ENCODE measurements at places on chromosomes 16 and 17.

DNA sequence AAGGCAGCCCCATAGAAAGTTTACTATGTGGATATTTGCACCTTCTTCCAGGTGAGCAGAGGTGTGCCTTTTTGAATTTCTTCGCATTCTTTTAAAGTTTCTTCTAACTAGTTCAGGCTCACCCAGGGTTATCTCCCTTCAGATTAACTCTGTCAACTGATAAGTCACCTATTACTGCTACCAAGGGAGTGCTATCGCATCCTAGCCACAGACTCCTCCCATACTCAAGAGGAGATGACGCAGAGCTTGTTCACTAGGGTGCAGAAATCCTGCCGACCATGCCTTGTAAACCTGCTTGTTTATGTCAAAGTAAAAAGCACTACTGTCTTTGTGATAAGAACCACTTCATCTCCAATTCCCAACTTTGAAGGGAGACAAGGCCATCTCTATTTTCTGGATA is 390.1 kb downstream of the RBFOX1 start:
- DNase-seq: no peak

DNA sequence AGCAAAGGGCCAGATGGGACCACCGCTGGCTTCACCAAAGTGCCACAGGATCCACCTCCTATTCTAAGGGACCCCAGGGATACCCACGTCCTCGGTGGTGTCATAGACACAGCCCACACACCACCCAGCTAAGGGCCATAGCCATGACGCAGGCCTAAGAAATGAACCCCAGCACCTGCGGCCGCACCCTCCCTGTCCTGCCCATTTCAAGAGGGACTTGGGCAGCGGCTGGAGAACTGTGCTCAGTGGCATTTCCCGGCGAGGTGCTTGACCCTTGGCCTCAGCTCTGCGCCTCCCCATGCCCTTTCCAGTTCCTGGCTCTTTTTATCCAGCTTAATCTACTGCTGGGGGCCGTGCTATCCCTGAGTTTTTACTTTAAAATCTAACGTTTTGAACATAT is 27.3 kb downstream of the ZNF778 start:
- no peak for DNase-seq

GRCh38 chr16:53494636-53495035 is 8.4 kb downstream of the AKTIP start:
- DNase-seq: no peak

DNA sequence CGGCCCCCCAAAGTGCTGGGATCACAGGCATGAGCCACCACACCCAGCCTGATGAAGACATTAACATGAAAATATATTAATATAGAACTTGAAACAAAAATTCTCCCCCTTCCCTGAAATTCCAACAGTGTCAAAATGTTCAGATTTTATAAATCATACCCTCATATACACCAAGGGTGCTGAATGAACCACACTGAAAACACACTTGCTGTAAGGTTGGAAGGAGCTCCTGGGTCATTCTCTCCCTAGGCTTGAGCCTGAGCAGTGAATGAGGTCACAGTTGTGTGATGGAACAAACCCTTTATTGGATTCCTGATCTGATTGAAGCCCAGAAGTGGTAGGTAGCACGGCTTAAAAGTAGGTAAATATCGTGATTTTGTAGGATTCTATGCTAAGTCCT is at the start of gene EFCAB3:
Gene EFCAB3, plus strand, starts transcription at position 301 of the 400 bp plus-strand sequence. CDS start 2,427 bp downstream, outside the sequence.
- DNase-seq: no peak

GRCh38 chr17:75777296-75777922 is 7.2 kb upstream of the UNK start:
- DNase-seq: no peak

- DNase-seq: no peak
Observed at GRCh38 chr16:4217204-4218131, 24.4 kb downstream of the SRL start.

- DNase-seq: no peak
Observed at GRCh38 chr17:64661976-64662773, at the start of gene SMURF2. TSS of gene SMURF2 (minus strand) at chr17:64662307. CDS start at chr17:64661880, 427 bp downstream.

GRCh38 chr17:73944366-73944765 is 259.1 kb upstream of the RPL38 start:
- DNase-seq: no peak

DNA sequence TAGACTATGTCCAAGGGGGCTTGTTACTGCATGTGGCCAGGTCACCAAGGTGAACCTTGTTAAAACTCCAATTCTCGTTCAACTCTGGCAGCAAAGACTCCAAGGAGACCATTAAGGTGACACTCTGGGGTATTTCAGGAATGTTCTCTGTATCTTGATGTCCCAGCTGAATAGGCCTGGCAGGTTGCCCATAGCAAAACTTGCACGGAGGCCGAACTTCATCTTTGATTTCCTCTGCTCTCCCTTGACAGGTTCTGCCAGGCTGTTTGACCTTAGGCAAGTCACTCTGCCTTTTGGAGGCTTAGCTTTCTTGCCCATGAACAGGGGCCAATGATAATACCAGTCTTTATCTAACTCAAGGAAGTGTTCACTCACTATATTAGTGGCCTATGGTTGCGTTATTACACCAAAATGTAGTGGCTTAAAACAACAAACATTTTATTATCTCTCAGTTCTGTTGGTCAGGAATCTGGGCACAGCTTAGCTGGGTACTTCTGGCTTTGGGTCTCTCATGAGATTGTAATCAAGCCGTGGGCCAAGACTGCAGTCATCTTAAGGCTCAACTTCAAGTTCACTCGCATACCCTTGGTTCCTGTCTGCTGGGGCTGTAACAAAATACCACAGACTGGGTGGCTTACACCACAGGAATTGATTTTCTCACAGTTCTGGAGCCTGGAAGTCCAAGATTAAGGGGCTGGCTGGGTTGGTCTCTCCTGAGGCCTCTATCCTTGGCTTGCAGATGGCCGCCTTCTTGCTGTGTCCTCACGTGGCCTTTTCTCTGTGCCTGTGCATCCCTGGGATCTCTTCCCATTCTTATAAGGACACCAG is 168.5 kb downstream of the UTP18 start:
- no peak for DNase-seq

DNA sequence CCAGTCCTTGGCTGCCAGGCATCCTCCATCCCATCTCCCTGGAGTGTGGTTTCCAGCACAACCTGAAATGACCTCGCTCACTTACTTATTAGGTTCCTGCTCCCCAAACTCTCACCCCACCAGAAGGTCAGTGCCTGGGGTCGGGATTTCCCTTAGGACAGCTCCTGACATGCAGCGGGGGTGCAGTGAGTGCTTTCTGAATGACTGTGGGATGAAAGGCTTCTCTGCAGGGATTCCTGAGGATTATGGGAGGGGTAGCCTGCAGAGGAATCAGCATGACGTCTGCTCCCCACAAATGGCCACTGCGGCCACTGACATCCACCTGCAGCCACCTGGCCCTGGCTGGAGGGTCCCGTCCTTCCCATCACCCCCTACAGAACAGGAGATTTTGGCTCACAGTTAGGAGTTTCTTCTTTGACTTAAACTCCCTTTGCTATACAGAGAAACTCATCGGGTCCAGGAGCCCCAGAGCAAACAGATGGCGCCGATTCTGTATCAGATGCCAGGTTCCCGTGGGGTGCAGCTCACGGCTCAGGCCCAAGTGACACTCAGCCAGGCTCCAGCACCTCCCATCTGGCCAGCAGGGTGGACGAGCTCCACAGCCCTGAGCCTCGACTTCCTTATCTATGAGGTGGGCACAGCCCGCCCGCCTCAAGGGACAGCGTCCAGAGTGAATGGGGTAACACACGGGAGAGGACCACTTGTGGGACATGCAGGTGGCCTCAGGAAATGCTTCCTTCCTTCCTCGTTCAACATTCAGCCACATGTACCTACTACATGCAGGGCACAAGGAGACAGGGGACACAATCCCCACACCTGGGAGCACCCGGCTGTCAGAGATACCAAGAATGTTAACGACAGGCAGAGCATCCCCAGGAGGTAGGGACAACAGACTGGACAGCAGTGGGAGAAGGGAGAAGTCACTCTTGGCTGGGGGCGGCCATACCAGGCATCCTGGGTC is 69.8 kb downstream of the RMI2 start:
- no peak for DNase-seq

GRCh38 chr17:27982688-27983087 is 59.8 kb upstream of the NLK start:
- no peak for DNase-seq

DNA sequence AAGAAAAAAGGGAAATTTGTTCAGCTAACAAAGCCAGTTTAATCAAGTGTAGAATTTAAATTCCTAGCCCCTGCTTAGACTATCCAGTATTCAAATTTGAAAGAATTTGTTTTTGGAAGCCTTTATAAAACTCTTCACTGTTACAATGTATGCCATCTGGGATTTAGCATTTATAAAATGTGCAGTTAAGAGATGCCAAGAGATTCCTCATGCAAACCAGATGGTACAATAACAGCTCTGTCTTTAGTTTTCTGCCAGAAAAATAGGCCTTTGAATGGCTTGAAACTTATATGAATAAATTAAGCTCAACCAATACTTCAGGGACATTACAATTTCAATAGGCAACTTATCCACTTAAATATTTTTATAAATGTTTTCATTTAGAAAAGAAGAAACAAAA is 6.8 kb upstream of the ANKS4B start:
- DNase-seq: no peak

DNA sequence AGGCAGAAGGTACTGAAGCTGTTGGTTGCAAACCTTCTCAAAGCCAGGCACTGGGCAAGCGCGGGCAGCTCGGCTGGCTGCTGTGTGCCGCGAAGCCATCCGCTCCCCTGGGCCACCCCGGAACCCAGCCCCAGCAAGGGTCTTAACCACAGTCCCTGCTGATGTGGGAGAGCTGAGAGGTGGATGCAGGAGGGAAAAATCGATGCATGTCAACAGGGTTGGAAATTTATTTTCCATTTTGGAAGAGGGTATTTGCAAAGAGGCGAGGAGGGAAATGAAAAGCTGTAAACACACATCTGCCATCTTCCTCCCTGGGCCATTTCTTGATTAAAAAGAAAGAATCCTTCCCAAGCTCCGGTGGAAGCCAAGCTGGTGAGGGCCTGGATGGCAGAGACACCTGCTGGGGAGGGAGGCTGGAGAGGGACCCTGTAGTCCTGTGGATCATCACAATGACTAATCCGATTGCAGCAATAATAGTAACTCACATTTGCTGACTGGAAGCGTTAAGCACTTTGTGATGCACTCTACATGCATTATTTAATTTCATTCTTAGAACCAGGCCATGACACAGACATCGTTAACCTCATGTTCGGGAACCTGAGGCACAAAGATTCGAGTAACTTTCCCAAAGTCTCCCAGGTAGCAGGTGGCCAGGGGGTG is 13.9 kb upstream of the TBX2 start:
- DNase-seq: no peak

- DNase-seq: no peak
Observed at GRCh38 chr16:86566601-86566965, at the start of gene FOXC2. TSS of gene FOXC2 (plus strand) at chr16:86566829. CDS start at chr16:86567336, 507 bp downstream.

DNA sequence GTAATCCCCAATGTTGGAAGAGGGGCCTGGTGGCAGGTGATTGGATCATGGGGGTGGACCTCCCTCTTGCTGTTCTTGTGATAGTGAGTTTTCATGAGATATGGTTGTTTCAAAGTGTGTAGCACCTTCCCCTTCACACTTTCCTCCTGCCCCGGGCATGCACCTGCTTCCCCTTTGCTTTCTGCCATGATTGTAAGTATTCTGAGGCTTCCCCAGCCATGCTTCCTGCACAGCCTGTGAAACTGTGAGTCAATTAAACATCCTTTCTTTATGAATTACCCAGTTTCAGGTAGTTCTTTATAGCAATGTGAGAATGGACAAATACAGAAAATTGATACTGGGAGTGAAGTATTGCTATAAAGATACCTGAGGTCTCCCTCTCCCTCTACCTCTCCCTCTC is 29.4 kb downstream of the RNF112 start:
- no peak for DNase-seq

DNA sequence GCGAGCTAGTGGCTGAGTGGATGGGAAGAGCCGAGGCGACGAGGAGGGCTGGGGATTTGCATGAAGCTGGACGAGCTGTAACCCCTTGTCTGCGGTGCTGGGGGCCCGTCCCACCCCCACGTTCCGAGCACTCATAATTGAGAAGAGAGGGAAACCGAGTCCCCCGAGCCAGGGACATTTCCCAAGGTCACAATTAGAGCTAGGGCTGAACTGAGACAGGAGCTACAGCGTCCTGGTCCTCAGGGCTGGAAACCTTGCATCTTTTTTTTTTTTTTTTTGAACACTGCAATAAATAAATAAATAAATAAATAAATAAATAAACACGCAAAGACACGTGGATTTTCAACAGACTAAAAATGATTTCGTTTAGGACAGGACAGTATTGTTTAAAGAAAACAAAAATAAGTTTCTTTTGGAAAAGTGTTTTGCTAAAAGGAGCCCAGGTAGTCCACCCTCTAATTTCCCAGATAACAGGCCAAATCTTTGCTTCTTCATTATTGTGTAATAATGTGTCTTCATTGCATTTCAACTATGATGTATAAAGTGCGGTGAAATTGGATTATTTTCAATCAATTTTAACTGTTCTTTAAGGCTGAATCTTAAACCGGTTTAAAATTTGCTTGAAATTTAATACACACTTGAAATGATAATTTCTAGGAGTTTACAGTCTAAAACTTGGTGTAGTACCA is 992 bp downstream of the GDPD1 start:
- no peak for DNase-seq

DNA sequence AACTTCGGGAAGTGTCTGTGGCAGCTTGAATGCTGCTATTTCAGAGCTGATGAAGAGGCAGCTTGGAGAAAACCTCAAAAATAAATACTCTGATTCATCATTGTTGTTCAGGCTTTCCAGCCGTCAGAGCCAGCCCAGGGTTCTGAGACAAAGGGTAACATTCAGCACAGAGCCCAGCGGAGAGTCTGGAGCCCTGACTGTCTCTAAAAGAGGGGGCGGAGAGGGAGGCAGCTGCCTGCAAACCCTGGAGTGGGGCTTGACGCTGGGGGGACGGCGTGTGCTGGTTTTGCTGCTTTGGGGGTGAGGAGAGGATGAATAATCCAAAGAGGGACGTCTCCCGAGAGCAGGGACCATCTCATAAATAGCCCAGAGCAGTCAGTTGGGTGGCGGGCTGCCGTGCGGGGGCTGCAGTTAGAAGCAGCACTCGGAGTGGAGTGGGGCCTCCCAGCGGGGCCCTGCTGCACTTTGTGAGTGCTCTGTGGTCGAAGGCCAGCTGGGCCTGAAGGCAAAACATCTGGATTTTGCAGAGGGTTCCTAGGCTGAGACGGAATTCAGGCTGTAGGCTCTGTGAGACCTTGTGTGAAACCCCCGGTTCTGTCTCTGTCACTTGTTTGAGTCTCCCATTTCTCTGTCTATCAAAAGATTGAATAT is 237.8 kb downstream of the PRKCA start:
- no peak for DNase-seq

GRCh38 chr17:72104863-72105234 is 16.0 kb upstream of the SOX9 start:
- no peak for DNase-seq

- DNase-seq: no peak
Observed at GRCh38 chr16:47064775-47065174, 79.0 kb downstream of the NETO2 start.

DNA sequence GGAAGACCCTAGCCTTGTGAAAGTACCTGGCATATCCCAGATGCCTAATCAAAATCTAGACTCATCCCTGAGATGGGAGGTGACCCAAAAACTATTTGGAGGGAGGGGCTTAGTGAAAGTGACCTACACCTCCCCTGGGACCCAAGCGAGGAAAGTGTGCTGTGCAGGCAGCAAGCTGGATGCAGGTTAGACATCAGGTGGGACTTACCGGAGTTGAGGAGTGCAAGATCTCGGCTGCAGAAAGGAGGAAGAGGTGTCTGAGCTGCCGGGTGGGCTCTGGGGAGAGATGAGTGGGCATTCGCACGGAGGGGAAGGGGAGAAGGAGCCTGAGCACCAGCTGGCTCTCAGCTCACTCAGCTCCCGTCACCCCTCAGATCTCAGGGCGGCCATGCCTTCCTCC is 10.3 kb upstream of the SBK1 start:
- no peak for DNase-seq
